ENCODE measurements at places on chromosomes 13 and 19. TPM values are rescaled to one million over a fixed set of nuclear protein-coding genes. Genes with fewer than 3 reads are reported as not detected.

The CLEC17A gene
- not detected for total RNA-seq

The PCSK4 gene
- total RNA-seq = 4.5 TPM

The RAB3A gene
- total RNA-seq = 4.8 TPM

The ZNF471 gene
- total RNA-seq = 0.23 TPM

The CARM1 gene
- 35.0 TPM for total RNA-seq

The KCNK6 gene
- 13.5 TPM for total RNA-seq

The KLK12 gene
- total RNA-seq = not detected

The CIRBP gene
- total RNA-seq = 220 TPM

The ZNF730 gene
- total RNA-seq = 0.15 TPM

The CYP4F11 gene
- total RNA-seq = not detected

The ZNF8 gene
- total RNA-seq = 6.2 TPM

The DMKN gene
- not detected for total RNA-seq

The FDX2 gene
- 5.3 TPM for total RNA-seq

The APC2 gene
- total RNA-seq = 0.15 TPM

The KLK2 gene
- not detected for total RNA-seq

The SLITRK5 gene
- total RNA-seq = not detected

The ZNF723 gene
- not detected for total RNA-seq

The TTYH1 gene
- total RNA-seq = 0.58 TPM

The RFPL4AL1 gene
- total RNA-seq = not detected

The FGF22 gene
- total RNA-seq = not detected

The TGDS gene
- total RNA-seq = 16.8 TPM

The SLITRK6 gene
- total RNA-seq = not detected

The CD22 gene
- 0.50 TPM for total RNA-seq

The NEK3 gene
- 8.0 TPM for total RNA-seq

The NOP53 gene
- 536 TPM for total RNA-seq

The ARRDC5 gene
- 4.0 TPM for total RNA-seq

The EDDM13 gene
- 2.5 TPM for total RNA-seq

The HRC gene
- not detected for total RNA-seq

The ASF1B gene
- 82.8 TPM for total RNA-seq

The UBL3 gene
- 17.0 TPM for total RNA-seq

The NUMBL gene
- total RNA-seq = 6.7 TPM

The HIPK4 gene
- not detected for total RNA-seq

The PRSS57 gene
- total RNA-seq = not detected

The ATF5 gene
- total RNA-seq = 10.2 TPM

The TRPM4 gene
- total RNA-seq = not detected

The DACH1 gene
- not detected for total RNA-seq

The DLL3 gene
- 0.14 TPM for total RNA-seq

The ZSCAN5B gene
- not detected for total RNA-seq

The TNNT1 gene
- total RNA-seq = not detected

The CATSPERD gene
- not detected for total RNA-seq

The OR4F17 gene
- not detected for total RNA-seq

The SLC7A10 gene
- total RNA-seq = not detected

The F10 gene
- not detected for total RNA-seq

The CYP4F3 gene
- 0.03 TPM for total RNA-seq

The ZNF610 gene
- 1.1 TPM for total RNA-seq

The CALR3 gene
- total RNA-seq = not detected

The ZNF625 gene
- total RNA-seq = 6.4 TPM

The LILRB5 gene
- not detected for total RNA-seq

The C19orf33 gene
- total RNA-seq = not detected

The PSG3 gene
- total RNA-seq = not detected

The SKA3 gene
- 34.3 TPM for total RNA-seq

The TYK2 gene
- 214 TPM for total RNA-seq

The ZNF225 gene
- 5.8 TPM for total RNA-seq

The SIGLEC12 gene
- total RNA-seq = not detected

The PLK5 gene
- not detected for total RNA-seq

The ATP4B gene
- total RNA-seq = not detected

The IGSF23 gene
- total RNA-seq = not detected

The PRODH2 gene
- total RNA-seq = not detected

The ZNF491 gene
- total RNA-seq = 1.8 TPM

All from activated naive CD4-positive, alpha-beta T cell treated with anti-CD3 and anti-CD28 coated beads, Interleukin-2, amount 10 ng/mL, durations not matched to agents 5 hours and 36 hours (primary cell).